CD4-positive, alpha-beta T cell treated with Interleukin-2 at 100 ng/mL for 4 hours (primary cell): ENCODE measurements at places on chromosomes 2 and 18.

DNA sequence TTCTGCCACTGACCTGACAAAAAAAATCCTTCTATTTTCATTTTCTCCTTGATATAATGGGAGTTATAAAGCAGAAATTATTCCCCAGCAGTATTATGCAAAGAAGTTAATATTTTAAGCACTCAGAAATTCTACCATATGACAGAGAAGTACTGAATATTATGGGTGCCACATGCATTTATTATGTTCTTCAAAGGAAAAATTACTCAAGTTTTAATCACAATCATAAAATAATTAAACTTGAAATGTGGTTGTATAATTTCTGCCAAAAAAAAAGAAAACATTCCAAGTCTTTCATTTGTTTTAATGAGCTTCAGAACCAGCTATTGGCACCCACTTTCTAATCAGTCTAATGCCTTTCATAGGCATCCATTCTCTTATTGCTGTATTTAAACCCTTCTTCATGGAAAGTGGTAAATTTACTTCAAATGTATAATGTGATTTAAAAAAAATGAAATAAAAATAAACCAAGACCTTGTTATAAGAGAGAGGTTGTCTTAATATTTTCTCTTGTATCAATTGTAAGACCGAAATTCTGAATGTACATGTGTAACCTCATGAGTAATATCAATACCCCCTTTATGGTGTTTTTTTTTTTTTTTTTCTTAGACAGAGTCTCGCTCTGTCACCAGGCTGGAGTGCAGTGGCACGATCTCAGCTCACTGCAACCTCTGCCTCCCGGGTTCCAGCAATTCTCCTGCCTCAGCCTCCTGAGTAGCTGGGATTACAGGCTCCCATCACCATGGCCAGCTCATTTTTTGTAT, 302.3 kb downstream of the IRS1 start:
- DNase-seq = no peak

GRCh38 chr2:72806280-72806945, 19.4 kb downstream of the EXOC6B start:
- no peak for DNase-seq

DNA sequence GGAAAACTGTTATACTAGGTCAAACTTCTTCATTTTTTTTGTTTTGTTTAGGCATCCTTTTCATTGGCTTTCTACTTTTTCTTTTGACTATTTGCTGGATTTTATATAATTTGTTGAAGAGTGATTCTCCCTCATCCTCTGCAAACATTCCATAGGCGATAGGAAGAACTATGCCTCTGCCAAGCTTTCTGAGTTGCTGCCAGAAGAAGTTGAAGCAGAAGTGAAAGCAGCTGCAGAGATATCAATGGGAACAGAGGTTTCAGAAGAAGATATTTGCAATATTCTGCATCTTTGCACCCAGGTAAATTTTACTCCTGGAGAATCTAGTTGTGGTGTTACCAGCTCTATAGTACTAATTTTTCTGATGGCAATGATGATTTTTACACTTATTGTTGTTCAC, 25.4 kb downstream of the NOP58 start:
- no peak for DNase-seq

GRCh38 chr18:35099911-35100310, 58.7 kb downstream of the MAPRE2 start:
- DNase-seq = no peak

GRCh38 chr2:162114271-162114670, 37.8 kb downstream of the GCG start:
- DNase-seq = no peak

GRCh38 chr2:133975676-133976428, 278.0 kb upstream of the MGAT5 start:
- DNase-seq = no peak

DNA sequence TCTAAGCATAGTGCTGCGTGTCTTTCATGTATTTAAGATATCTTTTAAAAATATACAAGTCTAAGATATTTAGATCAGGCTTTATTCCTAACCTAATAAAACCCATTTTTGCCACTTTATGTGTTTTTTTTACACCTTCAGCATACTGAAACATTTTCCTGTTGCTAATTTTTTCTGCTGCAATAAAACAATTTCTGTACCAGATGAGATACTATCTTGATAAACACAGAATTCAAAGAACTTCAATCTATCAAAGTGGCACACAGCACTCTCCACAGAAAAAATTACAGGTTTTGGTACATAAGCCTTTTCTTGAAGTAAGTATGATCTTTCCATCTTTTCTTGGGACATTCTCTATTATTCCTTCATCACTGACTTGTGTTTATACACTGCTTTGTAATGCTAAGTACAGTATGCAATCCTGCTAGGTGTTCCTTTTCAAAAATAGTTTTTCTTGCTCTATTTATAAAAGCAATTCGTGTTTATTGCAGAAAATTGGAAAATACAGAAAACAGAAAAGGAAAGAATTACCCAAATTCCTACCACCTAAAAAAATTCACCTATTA, 16.2 kb downstream of the REV1 start:
- no peak for DNase-seq

- no peak for DNase-seq
These were observed 39.4 kb upstream of the ATL2 start for GRCh38 chr2:38416296-38417036.

DNA sequence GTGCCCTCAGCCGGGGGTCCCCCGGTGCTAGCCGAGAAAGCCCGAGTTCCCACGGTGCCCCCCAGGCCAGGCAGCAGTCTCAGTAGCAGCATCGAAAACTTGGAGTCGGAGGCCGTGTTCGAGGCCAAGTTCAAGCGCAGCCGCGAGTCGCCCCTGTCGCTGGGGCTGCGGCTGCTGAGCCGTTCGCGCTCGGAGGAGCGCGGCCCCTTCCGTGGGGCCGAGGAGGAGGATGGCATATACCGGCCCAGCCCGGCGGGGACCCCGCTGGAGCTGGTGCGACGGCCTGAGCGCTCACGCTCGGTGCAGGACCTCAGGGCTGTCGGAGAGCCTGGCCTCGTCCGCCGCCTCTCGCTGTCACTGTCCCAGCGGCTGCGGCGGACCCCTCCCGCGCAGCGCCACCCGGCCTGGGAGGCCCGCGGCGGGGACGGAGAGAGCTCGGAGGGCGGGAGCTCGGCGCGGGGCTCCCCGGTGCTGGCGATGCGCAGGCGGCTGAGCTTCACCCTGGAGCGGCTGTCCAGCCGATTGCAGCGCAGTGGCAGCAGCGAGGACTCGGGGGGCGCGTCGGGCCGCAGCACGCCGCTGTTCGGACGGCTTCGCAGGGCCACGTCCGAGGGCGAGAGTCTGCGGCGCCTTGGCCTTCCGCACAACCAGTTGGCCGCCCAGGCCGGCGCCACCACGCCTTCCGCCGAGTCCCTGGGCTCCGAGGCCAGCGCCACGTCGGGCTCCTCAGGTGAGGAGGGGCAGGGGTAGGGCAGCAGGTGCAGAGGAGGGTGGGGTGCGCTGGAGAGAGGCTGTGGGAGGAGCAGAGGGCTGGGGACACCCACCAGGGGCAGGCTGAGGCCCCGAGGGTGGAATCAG, 14.1 kb upstream of the GMPPA start:
- DNase-seq = no peak

- no peak for DNase-seq
These were observed 373.9 kb upstream of the KCNJ3 start for GRCh38 chr2:154324601-154325000.

- no peak for DNase-seq
These were observed 86.7 kb upstream of the TMEM18 start for GRCh38 chr2:763766-764525.

DNA sequence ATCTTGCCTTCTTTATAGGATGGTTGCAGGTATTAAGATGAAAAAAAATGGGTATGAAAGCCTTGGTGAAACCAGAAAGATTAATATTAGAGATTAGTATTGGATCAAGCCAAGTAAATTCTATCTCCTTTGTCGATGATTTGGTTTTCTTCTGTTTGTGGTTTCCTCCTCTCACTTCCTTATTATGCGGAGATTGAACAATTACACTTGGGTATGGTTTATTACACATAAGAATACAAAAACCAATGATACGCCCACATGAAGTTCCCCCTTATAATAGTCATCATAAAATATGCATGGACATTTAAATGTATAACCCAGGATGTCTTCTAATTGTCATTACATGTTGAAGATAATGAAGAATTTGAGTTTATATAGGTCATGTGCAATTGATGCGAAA, 4.9 kb downstream of the LTBP1 start:
- no peak for DNase-seq

DNA sequence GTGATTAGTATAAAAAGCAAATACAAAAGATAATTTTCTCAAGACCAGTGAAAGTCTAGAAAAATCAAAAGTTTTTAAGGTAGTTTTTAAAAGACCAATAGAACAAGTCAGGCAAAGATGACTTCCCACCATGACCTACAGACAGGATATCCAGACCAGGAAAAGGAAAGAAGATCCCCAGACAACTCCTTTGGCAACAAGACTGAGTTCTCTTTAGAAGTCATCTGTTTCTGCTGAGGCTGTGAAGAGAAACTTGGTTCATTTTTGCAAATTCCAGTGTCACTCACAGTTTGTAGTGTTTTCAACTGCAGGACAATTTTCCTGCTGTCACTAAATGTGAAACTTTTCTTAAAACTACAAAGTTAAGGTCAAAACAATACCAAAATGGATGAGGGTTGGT, 240.9 kb upstream of the SIX2 start:
- no peak for DNase-seq

GRCh38 chr2:117985092-117985491, 28.8 kb downstream of the CCDC93 start:
- DNase-seq = no peak
